Activated CD8-positive, alpha-beta T cell treated with anti-CD3 and anti-CD28 coated beads, Interleukin-2, amount 10 ng/mL, durations not matched to agents 7 days and 5 days (primary cell): ENCODE measurements at places on chromosomes 16 and 17. TPM values are rescaled to one million over a fixed set of nuclear protein-coding genes. Genes with fewer than 3 reads are reported as not detected.

Gene WFIKKN1
- total RNA-seq, result 0.68 TPM

Gene CIAO3
- 32.4 TPM for total RNA-seq

Gene KREMEN2
- not detected for total RNA-seq

Gene FBXO39
- total RNA-seq, result 1.9 TPM

Gene CHRNE
- total RNA-seq, result 0.26 TPM

Gene PEX12
- total RNA-seq, result 4.1 TPM

Gene ANKRD40CL
- not detected for total RNA-seq

Gene ABCA8
- not detected for total RNA-seq

DNA sequence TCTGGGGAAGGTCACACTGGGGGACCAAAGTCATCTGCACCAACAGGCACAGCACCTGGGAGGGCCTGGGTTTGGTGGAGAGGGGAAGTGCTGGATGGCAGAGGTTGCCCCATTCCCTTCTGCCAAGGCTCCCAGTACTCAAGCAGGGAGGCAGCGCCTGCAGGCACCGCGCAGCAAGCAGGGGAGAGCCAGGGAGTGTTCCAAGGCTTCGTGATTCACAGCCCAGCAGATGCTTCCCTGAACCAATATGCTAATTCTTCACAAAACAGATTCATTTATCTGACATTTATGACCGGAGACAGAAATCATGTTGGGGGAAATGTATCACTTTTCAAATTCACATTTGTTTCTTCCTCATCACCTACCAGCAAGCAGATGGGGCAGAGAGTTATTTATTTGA lies 13.4 kb upstream of the CDH5 start:
- DNase-seq, result no peak
- H3K27me3 ChIP-seq, result peaks cover 12% of the 10 kb centered on the region
- H3K4me1 ChIP-seq, result no peaks in the 10 kb centered on the region
- H3K27ac ChIP-seq, result no peak overlapping the region
- no peaks in the 10 kb centered on the region for H3K36me3 ChIP-seq

GRCh38 chr17:47698749-47699535 lies 5.0 kb downstream of the TBKBP1 start:
- no peaks in the 10 kb centered on the region for H3K27me3 ChIP-seq
- DNase-seq, result peak; percentile 87
- H3K4me1 ChIP-seq, result peaks cover 54% of the 10 kb centered on the region
- no peaks in the 10 kb centered on the region for H3K36me3 ChIP-seq
- no peak overlapping the region for H3K4me3 ChIP-seq

- no peaks in the 10 kb centered on the region for H3K4me1 ChIP-seq
- no peaks in the 10 kb centered on the region for H3K36me3 ChIP-seq
- no peak overlapping the region for H3K27ac ChIP-seq
These were observed 10.0 kb downstream of the TPSD1 start for GRCh38 chr16:1265826-1266225.

DNA sequence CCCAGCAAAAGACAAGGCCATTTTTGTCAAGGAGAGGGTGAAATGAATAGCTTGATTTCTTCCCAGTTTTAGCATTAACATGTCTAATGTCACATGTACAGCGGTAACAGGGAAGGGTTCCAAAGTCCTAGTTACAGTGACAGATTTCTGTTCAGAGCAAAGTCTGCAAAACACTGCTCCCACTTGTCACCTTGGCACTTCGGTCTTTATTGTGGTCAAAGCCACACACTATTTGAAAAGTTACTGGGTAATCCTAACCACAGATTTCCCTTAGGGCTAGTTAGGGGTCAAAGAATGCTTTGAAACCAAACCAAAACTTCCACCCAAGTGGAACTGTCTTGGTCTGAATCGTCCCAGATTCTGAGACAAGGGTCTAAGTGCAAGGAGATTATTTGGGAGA lies 455.6 kb downstream of the HS3ST3B1 start:
- H3K27ac ChIP-seq, result no peak overlapping the region
- DNase-seq, result no peak
- peaks cover 4% of the 10 kb centered on the region for H3K27me3 ChIP-seq
- H3K36me3 ChIP-seq, result no peaks in the 10 kb centered on the region
- H3K4me1 ChIP-seq, result no peaks in the 10 kb centered on the region

DNA sequence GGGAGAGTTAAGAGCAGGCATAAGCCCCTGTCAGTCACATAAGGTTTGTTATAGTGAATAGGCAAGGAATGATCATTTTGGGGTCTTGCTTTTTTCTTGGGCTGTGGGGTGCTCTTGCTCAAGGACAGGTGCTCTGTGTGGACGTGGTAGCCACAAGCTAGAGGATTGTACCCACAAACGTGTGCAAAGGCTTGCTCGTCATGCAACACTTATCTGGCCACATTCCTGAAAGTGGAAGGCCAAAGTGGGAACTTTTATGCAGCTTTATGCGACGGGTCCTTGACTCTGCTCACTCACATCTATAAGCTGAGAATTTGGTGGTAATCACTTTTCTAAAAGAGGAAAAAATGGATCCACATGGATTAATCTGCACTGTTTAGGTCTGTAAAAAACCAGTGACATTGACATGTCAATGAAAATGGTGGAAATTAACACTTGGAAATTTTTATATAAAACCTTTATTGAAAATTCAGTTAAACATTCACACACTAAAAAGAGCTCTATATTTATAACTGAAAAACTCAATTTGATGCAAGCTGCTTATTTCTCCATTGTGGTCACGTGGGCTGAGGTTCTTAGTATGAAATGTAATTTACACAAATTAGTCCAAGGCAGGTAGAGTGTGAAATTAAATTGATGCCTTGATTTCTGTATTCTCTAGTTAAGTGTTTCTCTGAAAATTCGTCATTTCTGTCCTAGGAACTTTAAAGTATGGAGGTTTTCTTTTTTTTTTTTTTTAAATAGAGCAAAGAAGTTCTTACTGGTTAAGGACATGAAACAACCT lies 162.3 kb downstream of the MSI2 start:
- H3K4me3 ChIP-seq, result no peak overlapping the region
- H3K4me1 ChIP-seq, result peaks cover 14% of the 10 kb centered on the region
- no peak overlapping the region for H3K27ac ChIP-seq
- H3K27me3 ChIP-seq, result no peaks in the 10 kb centered on the region
- DNase-seq, result no peak
- peaks cover 30% of the 10 kb centered on the region for H3K36me3 ChIP-seq

DNA sequence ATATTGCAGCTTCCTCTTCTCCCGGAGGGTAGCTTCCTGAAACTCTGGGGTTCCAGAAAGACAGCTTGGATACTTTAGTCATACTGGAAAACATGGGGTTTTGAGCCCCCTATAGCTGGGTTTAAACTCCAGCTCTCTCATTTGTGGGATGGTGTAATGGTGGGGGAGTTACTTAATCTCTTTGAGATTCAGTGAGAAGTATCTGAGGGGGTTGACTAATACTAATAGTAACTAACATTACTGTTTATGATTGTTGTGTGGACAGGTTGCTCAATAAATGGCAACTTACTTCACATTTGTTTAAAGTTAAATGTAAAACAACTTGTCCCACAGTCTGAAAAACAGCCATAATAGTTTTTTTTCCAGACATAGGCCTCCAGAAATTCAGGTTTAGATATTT lies 5.1 kb upstream of the SUZ12 start:
- DNase-seq, result no peak
- H3K4me1 ChIP-seq, result peaks cover 6% of the 10 kb centered on the region
- H3K27ac ChIP-seq, result no peak overlapping the region
- no peaks in the 10 kb centered on the region for H3K36me3 ChIP-seq
- H3K27me3 ChIP-seq, result no peaks in the 10 kb centered on the region
- H3K4me3 ChIP-seq, result no peak overlapping the region
